Tibial nerve (tissue), 4 donors: ENCODE measurements at places on chromosomes 3 and 15.
A peak's percentile ranks its signal among the peaks of the same experiment; 100 is the strongest.

DNA sequence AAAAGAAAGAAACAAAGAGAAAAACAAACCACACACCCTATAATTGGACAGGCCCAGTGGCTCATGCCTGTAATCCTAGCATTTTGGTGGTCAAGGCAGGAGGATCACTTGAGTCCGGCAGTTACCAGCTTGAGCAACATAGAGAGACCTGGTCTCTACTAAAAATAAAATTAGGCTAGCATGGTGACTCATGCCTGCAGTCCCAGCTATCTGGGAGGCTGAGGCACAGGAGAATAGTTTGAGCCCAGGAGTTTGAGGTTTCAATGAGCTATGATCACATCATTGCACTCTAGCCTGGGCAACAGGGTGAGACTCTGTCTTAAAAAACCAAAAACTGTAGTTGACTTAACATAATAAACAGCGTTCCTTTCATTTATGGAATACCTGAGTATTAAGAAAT, 72.3 kb upstream of the ST3GAL6 start:
- DNase-seq = no peak

- DNase-seq = peak; percentile 52
Measured at GRCh38 chr3:61358364-61358763, 107.1 kb upstream of the FHIT start.

GRCh38 chr15:71730277-71731144, 79.8 kb upstream of the NR2E3 start:
- DNase-seq = no peak

GRCh38 chr3:53113293-53114010, 16.8 kb downstream of the RFT1 start:
- no peak for DNase-seq

DNA sequence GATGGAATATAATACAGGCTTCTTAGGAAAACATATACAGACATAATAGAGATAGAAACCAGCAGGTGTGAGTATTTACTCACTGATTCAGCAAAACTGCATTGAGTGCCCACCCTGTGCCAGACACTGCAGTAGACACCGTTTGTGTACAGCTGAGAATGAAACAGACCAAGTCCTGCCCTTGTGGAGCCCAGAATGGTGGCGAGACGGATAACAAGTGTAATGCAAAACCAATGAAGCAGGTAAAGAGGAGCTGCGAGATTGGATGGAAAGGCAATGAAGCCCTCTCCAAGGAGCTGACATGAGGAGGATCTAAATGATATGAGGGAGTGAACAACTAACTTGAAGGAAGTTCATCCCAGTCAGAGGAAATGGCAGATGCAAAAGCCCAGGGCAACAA, 256.4 kb downstream of the MEX3B start:
- DNase-seq = no peak

DNA sequence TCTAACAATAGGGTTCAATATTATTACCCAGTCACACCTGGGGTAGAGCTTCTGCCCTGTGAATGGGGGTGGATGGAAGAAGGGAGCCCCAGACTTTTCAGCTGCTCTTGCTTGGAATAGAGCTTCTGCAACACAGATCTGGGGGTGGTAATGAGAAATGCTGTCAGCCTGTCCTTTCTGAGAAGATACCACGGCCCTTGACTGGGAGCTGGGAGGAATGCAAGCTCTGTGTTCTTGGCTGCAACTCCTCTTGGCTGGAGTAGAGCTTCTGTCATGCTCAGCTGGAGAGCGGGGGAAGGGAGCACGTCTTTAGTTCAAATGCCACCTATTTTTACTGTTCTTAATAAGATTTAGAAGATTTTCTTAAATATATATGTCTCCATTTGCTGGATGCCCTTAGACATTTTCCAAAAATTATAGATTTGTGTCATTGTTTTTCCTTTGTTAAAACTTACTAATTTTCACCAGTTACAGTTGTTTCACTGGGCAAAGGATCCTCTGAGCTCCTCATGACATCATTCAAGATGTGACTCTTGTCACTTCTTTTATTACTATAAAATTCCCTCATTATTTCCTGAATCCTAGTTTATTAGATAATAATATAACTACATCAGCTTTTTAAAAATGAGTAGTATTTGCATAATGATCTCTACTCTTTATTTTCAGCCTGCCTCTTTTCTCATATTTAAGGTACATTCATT, 180.0 kb upstream of the TGFBR2 start:
- DNase-seq = peak; percentile 66

DNA sequence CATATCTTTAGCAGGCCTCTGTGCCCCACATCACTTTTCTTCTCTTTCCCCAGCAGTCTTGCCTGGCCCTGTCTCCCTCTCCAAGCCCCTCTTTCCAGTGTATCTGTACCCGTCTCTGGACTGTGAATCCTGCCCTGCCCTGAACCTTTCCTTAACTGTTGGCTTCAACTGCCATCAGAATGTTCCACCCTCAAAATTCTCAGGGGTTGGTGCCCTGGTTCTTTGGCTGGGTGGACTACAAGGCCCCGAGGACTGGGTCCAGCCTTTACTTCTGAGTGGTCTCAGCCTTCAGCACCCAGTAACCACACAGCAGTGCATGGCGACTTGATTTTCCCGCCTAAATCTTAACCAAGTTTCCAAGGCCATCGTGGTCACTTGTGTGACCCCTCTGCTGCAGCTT, 333.5 kb upstream of the RGMA start:
- DNase-seq = no peak

- DNase-seq = no peak
Measured at GRCh38 chr3:101527906-101528305, 14.9 kb upstream of the SENP7 start.

- no peak for DNase-seq
Measured at GRCh38 chr3:187968883-187969580, 184.9 kb upstream of the LPP start.

DNA sequence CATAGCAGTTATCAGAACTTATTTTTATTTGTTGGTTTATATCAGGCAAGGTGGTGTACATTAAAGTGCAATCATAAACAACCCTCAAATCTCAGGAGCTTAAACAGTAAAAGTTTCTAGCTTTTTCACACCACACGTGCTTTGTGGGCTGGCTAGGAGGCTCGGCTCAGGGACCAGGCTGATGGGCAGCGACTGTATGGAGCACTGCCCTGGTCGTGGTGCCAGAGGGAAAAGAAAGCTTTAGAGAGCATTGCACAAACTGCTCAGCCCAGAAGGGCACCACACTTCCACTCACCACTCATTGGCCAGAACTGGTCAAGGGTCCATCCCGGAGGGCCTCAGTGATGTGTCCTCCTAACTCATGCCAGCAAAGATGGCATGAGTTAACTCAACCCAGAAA, 123.2 kb downstream of the AQP9 start:
- DNase-seq = no peak

DNA sequence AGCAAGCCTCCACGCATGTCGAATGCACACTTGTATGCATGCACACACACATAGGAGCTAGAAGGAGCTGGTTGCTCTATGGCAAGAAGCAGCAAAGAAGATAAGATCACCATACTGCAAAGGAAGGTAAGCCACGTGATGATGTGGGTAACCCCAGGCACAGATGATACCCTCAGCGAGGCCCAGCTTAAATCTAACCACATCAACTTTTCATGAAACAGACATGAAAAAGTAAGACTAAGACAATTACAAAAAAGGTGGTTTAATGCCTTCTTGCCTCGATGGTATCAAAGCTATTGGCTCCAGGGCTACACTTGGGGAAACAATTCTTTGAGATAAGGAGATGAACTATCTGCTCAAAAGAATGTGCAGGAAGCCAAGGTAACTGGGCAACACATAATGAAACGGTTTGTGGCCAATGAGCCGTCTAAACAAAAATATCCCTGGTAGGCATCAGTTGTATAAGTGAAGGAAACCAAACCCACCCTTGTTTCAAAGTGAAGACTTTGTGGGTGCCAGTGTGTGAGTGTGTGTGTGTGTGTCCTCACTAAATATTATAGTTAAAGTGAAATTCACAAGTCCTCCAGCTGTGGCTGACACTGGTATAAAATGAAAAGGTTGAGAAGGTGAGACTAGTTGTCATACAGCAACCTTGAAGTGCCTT, 365.7 kb upstream of the ICE2 start:
- no peak for DNase-seq

GRCh38 chr3:97990624-97991292, 18.5 kb upstream of the RIOX2 start:
- no peak for DNase-seq

GRCh38 chr15:69497076-69497475, 44.5 kb downstream of the RPLP1 start:
- no peak for DNase-seq

DNA sequence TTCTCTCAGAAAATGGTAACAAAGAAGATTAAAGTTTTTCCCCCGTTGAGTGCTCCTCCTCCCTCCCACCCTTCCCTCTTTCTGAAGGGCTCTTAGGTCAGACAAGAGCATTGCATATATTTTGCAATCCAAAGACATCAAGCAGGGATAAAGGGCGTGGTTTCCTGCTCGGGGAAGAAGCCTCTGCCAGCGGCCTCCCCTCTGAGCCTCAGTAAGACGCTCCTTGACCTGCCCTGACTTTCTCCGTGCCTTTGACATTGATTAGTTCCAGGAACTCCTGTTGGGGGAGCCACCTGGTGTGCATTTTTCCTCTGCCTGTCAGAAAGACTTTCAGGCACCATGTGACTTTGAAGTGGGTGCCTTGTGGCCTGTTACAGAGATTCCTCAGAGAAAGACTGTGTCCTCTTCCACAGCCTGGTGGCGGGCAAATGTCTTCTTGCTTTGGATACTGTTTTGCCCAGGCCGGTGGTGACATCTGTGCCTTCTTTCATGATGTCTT, 87.2 kb upstream of the TBL1XR1 start:
- no peak for DNase-seq

DNA sequence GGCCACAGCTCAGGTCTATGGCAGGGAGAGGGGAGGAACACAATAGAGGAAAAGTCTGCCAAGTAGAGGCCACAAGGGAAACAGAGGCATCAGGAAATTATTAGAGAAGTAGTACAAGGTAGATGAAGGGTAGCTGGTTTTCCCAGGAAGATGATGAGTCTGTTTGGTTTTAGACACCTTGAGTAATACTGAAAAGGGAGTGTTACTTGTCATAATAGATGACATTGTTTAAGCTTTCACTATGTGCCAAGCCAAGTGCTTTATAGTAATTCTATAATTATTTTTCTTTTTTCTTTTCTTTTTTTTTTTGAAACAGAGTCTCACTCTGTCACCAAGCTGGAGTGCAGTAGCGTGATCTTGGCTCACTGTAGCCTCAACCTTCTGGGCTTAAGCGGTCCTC, 13.7 kb downstream of the PXK start:
- DNase-seq = no peak

GRCh38 chr3:44001072-44001471, 240.6 kb upstream of the TOPAZ1 start:
- no peak for DNase-seq

DNA sequence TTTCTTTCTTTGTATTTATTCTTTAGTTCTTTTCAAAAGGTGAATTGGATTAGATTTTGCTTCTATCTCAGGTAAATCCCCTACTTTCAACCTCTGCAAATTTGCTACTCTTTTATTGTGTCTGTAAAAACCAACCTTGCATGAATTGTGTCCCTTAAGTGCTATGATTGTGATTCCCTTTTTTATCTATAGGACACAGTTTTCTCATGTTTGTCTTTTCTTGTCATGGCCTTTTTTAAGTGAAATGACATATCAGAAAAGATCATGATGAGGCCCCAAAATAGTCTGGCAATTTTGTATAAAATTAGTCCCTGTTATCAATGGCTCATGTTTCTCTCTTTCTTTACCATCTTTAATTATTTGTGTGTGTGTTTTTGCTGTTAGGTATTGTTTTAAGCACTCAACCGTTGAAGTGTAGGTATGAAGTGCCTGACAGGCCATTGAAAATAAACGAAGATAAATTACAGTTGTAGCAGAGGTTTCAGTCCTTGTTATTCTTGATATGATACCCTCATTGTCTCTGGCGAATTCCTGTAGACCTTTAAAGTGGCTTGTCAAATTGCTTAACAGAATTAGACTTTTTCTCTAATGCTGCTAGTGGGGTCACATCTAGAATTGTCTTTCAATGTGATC, 184.3 kb downstream of the UBE2E2 start:
- DNase-seq = no peak

- no peak for DNase-seq
Measured at GRCh38 chr3:187746059-187746441, 782 bp upstream of the BCL6 start.

DNA sequence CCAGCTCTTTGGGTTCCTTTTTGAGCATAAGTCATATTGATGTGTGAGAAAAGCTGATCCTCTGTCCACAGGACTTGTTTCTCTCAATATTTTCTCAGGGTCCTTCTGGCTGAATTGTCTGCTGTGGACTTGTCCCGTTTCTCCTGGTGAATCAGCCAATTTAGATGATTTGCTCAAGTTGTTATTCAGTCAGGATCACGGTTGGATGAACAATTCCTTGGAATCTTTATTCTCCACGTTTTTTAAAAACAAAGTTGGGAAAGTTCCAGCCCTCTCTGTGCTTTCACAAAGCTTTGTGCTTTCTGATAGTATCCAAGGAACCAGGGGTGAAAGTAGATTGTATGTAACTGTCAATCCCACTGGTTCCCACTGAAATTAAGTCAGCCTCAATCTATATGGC, 61.3 kb downstream of the LRRC3B start:
- DNase-seq = no peak

- DNase-seq = no peak
Measured at GRCh38 chr3:30320392-30320791, 286.0 kb upstream of the TGFBR2 start.
